ENCODE measurements at places on chromosomes 3 and 15.

GRCh38 chr15:85603703-85604102, 191.0 kb downstream of the KLHL25 start:
- DNase-seq, result no peak

GRCh38 chr15:84631706-84632272, 22.3 kb downstream of the WDR73 start:
- DNase-seq, result no peak

- no peak for DNase-seq
Observed at GRCh38 chr15:29220852-29221251, 48.8 kb downstream of the NSMCE3 start.

DNA sequence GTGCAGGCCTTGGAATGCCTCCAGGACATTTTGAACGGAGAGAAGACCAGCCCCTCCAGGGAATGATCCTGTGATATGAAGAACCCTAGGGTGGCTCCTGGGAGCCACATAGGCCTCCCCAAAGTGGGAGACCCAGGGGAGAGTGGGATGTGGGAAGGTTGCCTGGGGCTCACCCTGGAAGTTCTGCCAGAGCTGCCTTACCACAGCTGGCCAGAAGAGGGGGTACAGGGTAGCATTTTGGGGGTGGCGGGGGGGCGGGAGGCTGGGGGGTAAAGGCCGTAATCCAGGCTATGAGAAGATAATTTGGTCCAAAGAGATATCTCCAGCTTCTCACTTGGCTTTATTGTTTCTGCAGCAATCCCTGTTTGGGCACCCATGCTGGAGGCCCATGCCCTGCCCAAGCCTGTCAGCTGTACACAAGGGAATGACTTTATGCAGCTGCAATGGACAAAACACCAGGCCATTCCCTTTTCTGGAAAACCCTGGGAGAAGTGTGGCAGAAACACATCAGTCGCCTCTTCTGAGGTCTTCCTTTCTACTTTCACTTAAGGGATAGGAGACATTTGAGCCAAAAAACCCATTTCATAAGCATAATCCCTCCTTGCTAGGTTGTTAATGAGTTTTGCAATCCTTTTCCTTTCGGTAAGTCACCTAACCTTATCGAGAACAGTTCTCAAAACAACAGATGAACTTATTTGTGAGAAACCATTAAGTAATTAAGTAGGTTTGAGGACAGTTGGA, 11.0 kb upstream of the MUSTN1 start:
- no peak for DNase-seq

GRCh38 chr15:96042734-96043224, 287.7 kb upstream of the NR2F2 start:
- no peak for DNase-seq

- no peak for DNase-seq
Observed at GRCh38 chr3:16426665-16427064, 86.8 kb downstream of the RFTN1 start.

DNA sequence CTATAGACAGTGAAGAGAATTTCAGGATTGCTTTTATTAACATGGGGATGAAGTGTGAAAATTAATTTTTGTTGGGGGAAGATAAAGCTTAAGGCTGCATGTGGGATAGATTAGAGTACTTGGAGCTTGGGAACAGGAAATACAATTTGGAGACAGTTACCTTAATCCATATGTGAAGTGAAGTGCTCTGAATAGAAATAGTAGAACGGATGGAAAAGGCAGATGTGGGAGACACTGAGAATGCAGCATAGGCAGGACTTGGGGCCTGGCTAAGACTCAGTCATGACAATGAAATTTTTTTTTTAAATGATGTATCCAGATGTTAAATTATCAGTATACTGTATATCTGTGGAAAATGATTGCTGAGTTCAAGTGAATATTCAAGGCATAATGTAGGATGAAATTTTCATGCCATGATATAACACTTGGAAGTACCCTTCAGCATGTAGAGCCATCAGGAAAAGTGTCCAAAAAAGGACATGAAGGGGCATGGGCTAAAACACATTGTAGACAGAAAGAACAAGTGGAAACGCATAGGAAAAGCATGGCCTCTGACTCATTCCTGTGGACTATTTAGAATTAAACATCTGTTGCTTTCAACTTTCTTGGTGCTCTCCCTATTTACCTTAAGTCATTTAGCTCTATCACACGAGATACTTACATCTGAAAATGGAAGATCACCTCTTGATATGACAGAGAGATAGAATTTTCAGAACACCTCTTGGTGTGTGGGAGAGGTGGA, 134.8 kb downstream of the RBMS3 start:
- DNase-seq, result no peak

DNA sequence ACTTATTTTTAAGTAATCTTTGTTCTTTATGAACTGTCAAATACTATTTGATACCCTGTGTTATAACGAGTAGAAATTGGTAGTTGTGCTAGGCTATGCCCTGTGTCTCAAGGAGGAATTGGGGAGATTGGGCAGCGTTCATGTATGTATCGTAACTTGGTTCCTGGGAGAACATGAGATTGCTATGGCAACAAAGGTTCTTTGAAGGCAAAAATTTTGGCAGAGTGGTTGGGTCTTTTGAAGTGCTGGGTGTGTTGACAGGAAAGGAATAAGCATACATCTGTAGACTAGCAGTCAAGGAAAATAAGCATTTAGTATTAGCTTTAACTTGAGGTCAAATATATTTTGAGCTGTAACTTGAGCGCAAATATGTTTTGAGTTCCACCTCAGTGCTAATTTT, 45.3 kb downstream of the TCF12 start:
- DNase-seq, result no peak

DNA sequence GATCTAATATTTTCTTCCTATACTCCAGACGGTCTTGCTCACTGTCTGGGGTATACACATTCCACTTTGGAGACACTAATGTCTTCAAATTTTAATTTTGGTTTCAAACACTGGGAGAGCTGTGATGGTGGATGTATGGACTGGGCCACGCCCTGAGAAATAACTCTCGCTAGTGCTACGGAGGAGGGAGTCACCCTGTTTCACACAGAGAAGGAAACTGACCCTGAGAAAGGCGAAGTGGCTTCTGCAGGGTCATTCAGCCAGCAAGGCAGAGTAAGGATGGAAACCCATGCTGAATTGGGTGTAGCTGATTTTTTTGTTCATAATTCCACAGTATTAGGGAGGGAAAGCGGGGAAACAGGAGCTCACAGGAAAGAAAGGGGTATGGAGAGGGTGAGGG, 8.6 kb upstream of the SKIC8 start:
- no peak for DNase-seq
